ENCODE measurements at places on chromosomes 6 and 20. TPM values are rescaled to one million over a fixed set of nuclear protein-coding genes. Genes with fewer than 3 reads are reported as not detected.

MARCKS gene
- 54.0 TPM for total RNA-seq

MEP1A gene
- not detected for total RNA-seq

MYB gene
- total RNA-seq = under 0.01 TPM

DUSP15 gene
- total RNA-seq = not detected

DHX16 gene
- total RNA-seq = 38.4 TPM

FERMT1 gene
- 26.6 TPM for total RNA-seq

PTCHD4 gene
- total RNA-seq = 2.6 TPM

C20orf173 gene
- not detected for total RNA-seq

POU5F1 gene
- 1.3 TPM for total RNA-seq

PLN gene
- total RNA-seq = not detected

DNA sequence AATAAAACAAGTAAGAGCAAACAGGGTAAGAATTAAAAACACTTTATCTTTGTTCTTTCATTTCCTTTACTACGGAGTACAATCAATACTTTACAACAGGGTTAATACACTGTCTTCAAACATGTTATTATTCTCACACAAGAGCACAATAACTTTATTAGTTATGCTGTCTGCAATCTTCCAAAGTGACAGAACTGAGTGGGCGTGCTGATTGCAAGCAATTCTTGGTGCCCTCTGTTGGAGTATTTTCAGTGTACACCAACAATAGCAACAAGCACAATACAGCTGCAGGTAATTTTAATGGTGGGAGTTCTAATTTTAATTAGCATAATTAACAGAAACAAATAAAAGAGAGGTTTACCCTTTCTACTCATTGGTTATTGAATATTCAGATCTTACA lies 33.9 kb upstream of the PTPRK start:
- DNase-seq = peak; percentile 63

- no peak for DNase-seq
Measured at GRCh38 chr6:12557765-12558164, 158.8 kb upstream of the PHACTR1 start.

DNA sequence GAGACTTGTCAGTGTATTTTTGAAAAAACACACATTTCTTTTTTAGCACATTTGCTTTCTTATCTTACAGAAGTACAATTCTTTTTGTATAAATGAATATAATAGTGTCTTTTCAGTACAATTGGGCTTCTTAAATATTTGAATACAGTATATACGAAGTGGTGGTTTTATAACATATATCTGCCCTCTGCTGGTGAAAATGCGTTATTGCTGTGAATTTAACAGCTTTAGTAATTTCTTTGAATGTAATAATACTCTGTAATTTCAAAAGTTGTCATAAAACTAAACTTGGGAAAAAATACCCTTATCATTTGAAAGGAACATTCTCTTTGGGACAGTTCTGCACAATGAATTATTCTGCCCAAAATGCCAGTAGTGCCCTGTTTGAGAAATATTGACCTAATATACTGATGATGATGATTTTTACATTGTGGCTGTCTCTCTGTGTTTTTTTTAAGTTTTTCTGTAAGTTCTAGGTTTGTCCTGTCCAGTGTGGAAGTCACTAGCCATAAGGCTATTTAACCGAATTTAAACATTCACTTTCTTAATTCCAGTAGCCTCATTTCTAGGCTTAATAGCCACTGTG lies 19.0 kb downstream of the SMAP1 start:
- peak; percentile 50 for DNase-seq

- DNase-seq = no peak
Measured at GRCh38 chr6:167152862-167153261, 4.9 kb downstream of the GPR31 start.

DNA sequence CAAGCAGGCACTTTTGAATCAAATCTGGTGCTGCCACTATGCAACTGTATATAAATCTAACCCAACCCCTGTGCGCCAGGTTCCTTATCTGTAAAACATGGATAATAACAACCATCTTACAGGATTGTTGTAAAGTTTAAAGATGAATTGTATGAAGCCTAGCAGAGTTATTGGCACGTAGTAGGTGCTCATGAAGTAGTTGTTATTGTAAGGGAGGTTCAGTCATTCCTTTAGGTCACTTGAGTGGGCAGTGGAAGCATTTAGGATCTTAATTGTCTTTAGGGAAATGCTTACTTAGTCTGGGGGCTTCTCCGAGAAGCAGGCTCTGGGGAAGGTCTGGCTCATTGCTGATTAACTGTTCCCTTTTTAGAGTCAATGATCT lies 29.8 kb upstream of the PKIG start:
- DNase-seq = no peak

DNA sequence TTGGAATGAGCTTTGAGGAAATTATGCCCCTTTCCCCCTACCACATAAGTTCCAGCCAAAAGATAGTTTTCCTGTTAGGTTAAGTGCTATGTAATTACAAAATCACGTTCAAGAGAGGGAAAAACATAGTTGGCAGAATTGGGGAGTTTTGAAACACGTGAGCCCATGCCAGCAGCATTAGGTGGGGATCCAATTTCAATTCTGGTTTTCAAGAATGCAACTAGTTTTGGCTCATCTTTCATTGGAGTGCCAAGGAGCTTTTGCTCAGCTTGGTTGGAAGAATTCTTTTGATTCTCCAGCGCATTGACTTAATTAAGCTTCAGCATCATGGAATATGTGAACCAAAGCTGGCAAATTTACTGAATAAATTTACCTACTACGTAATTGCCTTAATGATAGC lies 95.9 kb downstream of the SAMD5 start:
- DNase-seq = no peak

DNA sequence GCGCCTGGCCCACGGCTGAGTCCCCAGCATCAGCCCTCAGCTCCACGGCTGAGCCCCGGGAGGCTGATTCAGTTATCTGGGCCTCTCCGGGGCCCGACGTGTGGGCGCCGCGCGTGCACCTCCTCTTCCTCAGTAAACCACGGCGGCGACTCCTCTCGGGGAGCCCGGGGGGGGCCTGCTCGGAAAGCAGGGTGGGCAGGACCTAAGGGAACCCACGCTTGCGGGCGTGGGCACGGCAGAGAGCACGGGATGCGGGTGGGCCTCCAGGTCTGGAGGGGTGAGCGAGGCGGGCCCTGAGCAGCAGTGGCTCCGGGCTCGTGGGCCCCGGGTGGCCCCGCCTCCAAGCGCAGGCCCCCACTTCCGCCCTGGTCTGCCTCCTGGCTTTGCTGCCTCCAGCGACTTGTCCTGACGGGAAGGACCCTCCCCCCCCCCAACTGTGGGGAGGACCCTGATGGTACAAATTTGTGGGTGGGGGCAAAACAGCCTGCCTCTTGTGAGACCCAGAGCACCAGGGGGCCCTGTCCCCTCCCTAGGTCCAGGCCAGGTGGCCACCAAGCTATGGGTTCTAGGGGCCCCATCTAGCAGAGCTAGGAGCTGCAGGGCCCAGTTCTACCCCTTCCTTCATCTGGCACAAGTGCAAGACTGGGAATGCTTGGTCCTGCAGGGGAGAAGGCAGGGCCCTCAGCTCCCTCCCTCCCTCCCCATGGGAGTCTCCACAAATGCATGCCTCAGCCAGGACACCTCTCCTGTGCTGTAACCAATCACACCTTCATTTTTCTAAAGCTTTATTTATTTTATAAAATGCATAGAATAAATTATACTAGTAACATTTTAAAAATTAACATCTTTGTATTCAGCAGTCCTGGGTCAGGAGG lies 16.9 kb downstream of the UCKL1 start:
- no peak for DNase-seq

GRCh38 chr6:133805876-133806275 lies 83.0 kb upstream of the TCF21 start:
- no peak for DNase-seq

DNA sequence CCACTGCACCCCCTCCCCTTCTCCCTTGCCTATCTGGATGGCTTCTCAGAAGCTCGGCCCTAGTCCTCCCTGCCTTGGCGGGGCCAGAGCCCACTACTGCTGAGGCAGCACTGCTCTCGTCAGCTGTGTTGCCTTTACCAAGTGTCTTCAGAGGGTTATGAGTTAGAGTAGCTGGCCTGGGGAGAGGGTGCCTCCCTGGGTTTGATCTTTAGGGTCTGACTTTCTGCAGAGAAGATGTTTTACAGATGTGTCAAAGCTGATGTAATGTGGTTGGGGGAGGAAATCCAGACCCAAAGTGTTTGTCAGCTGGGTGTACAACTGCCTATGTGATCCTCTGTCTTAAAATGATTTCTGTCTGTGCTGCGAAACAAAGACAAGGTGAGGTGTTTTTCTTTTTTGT lies 30.4 kb upstream of the PI16 start:
- DNase-seq = no peak

GRCh38 chr6:119267126-119267905 lies 82.2 kb downstream of the MAN1A1 start:
- no peak for DNase-seq

- DNase-seq = peak; percentile 86
Measured at GRCh38 chr6:30730601-30731435, 10.7 kb downstream of the TUBB start.

GRCh38 chr6:73236144-73236750 lies 11.0 kb upstream of the KHDC1L start:
- DNase-seq = peak; percentile 97

DNA sequence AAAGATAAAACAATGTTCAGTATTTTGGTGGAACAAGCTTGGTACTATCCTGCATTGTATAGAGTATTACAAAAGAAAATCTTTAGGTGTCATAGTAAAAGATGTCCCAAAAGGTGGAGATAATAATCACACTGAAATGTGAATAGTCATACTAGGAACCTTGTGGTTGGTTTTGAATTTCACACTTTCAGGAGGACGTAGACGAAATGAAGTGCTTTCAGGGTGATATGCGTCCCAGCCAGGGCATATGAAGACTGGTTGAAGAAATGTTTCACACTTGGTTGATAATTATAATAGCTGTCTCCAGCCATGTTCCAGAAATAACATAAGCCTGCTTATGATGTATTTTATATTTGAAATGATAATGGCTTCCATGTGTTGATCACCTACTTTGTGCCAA lies 60.4 kb downstream of the SCAND1 start:
- DNase-seq = no peak

- no peak for DNase-seq
Measured at GRCh38 chr6:43939281-43940070, 169.5 kb downstream of the VEGFA start.

- DNase-seq = no peak
Measured at GRCh38 chr20:56925082-56925830, 296.1 kb downstream of the TFAP2C start.

GRCh38 chr6:122066200-122066599 lies 333.3 kb upstream of the HSF2 start:
- DNase-seq = no peak

DNA sequence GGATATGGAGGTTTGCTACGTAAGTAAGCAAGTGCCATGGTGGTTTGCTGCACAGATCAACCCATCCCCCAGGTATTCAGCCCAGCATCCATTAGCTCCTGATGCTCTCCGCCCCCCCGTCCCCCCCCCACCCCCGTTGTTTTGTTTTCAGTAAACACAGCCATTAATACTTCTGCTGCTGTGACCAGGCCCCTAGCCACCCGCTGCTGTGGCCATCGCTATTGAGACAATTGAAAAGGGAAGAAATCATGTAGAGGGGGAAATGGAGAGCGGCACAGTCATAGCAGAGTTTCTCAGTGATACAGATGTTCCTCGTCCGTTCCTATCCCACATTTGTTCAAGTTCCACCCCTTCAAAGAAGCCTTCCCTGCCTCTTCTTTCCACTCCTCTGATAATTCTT lies 24.9 kb downstream of the SLC35D3 start:
- DNase-seq = no peak

GRCh38 chr6:163327921-163328320 lies 86.6 kb upstream of the QKI start:
- DNase-seq = no peak

GRCh38 chr6:91376686-91377085 lies 789.8 kb upstream of the MAP3K7 start:
- no peak for DNase-seq
